Smooth muscle cell of the pulmonary artery (primary cell): ENCODE measurements at places on chromosomes 7 and 10. TPM values are rescaled to one million over a fixed set of nuclear protein-coding genes. Genes with fewer than 3 reads are reported as not detected.

Gene TUBAL3
- total RNA-seq: not detected in 2 replicates

Gene PTPRN2
- 0.26 and 0.85 TPM in 2 replicates for total RNA-seq

Gene AGFG2
- 5.6 and 6.9 TPM in 2 replicates for total RNA-seq

Gene ADCYAP1R1
- total RNA-seq: not detected in 2 replicates

Gene ADAM22
- 0.43 and 0.52 TPM in 2 replicates for total RNA-seq

Gene CCL26
- total RNA-seq: 0.36 and 1.8 TPM in 2 replicates

Gene LIPN
- total RNA-seq: not detected in 2 replicates

Gene IFIT2
- 3.9 and 9.5 TPM in 2 replicates for total RNA-seq
